ENCODE measurements at places on chromosomes 2 and 18. TPM values are rescaled to one million over a fixed set of nuclear protein-coding genes. Genes with fewer than 3 reads are reported as not detected.

GRCh38 chr2:149331023-149331400 is 625 bp downstream of the LYPD6 start:
- peaks cover 6% of the 10 kb centered on the region for H3K4me1 ChIP-seq
- H3K27me3 ChIP-seq = no peaks in the 10 kb centered on the region
- H3K36me3 ChIP-seq = no peaks in the 10 kb centered on the region

DNA sequence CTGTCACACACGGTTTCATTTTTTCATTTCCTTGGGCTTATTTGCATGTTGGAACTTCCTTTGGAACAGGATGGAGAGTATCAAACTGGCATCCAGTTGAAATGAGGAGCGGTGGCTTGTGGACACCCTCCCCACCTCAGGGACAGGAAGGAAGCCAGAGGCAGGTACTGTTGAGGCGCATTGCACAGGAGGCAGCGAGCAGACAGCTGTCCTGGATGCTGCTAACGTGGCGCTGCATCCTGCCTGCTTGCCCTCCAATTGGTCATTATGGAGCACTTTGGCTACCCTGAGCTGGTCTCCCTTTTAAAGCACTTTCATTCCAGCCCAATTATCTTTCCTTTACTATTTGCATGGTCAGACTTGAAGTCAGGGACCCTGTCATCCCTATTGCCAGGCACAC is 80.7 kb upstream of the ITGA4 start:
- peaks cover 8% of the 10 kb centered on the region for H3K4me1 ChIP-seq
- H3K4me3 ChIP-seq = no peak overlapping the region
- H3K27me3 ChIP-seq = no peaks in the 10 kb centered on the region
- DNase-seq = no peak

DNA sequence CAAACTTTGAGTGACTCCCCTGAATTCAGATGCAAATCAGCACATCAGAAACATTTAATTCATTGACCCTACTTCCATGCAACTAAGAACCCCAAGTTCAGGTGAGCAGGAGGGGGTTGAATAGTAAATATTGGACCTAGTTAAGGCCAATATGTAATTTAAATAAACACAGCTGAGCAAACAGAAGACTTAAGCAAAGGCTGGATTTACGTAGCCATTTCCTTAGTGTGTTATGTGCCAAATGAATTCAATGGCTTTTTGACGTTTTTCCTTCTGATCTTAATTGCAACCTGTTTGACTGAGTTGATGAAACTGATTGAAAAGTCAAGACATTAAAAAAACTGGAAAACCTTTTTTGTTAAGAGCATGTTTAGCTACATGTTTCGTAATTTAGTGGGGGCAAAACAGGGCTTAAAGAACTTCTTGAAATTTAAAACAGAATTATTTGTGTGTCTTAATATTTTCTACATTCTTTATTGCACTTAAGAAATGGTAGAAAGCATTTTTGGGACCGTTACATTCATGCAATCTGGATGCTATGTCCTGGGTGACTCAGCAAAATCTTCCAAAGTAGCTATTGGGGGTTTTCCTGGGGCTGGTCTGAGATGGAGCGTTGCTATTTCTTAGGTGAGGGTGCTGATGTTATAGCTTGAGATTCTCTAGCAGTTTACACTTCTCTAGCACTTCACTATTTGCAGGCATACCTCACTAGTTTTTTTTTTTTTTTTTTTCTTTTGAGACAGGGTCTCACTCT is 25.5 kb upstream of the KCNE4 start:
- H3K4me1 ChIP-seq = peaks cover 7% of the 10 kb centered on the region
- H3K4me3 ChIP-seq = no peak overlapping the region
- no peaks in the 10 kb centered on the region for H3K27me3 ChIP-seq
- H3K36me3 ChIP-seq = no peaks in the 10 kb centered on the region
- H3K27ac ChIP-seq = no peak overlapping the region
- no peak for DNase-seq

GRCh38 chr2:46490521-46491141 is 11.3 kb downstream of the TMEM247 start:
- DNase-seq = no peak
- H3K36me3 ChIP-seq = no peaks in the 10 kb centered on the region
- H3K27me3 ChIP-seq = no peaks in the 10 kb centered on the region

- no peak overlapping the region for H3K4me3 ChIP-seq
- no peak overlapping the region for H3K27ac ChIP-seq
- no peaks in the 10 kb centered on the region for H3K27me3 ChIP-seq
These were observed 6.9 kb upstream of the EPB41L5 start for GRCh38 chr2:120005834-120006521.

BMP10 gene
- total RNA-seq = not detected

DSC1 gene
- total RNA-seq = 0.09 TPM
